ENCODE measurements at places on chromosomes 5 and 9.

GRCh38 chr9:3931058-3931457 is 368.8 kb downstream of the GLIS3 start:
- no peak for DNase-seq

- DNase-seq: peak; percentile 75
These were observed 965 bp downstream of the PTGDS start for GRCh38 chr9:136978073-136978864.

GRCh38 chr9:34579104-34579807 is 10.3 kb downstream of the CNTFR start:
- DNase-seq: no peak

DNA sequence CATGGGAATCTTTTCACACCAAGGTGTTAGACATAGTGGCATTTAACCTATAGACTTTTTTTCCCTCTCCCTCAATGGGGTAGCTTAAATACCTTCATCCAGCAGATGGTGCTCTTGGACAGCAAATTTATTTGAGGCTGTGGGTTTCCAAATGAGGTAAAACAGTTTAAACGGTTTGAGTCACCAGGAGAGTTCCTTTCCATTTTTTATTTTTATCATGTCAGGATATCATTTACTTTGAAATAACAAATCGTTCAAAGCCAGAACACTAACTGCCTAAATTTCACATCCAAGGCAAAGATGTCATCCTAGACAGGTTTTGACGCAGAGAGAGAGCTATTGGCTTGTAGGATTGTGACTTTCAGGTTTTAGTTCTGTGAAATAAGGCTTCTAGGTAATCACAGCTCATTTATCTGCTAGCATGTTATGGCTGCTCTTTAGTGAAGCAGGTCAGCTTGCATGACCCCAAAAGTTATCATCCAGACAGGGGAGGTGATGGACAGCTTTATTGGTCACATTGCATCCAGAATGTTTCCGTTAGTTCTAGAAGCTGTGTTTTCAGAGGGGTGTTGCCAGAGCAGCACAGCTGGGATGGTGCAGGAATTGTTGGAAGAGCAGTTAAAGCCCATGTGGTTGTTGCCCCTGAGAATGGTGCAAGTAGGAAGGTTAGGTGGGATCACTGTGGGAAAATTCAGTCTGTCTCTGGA is 69.8 kb downstream of the KDM4C start:
- DNase-seq: no peak

GRCh38 chr9:107447081-107447480 is 42.5 kb downstream of the KLF4 start:
- DNase-seq: no peak

DNA sequence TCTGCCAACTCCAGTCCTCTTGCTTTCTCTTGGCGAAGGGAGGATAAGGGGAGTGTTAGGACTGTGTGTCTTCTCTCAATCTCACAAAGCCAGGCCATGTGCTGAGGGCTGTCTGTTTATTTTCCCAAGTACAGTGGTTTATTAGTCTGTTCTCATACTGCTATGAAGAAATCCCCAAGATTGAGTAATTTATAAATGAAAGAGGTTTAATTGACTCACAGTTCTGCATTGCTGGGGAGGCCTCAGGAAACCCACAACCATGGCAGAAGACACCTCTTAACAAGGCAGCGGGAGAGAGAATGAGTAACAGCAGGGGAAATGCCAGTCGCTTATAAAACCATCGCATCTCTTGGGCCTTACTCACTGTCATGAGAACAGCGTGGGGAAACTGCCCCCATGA is 36.2 kb upstream of the CKS2 start:
- DNase-seq: no peak

GRCh38 chr9:27205198-27205597 is 91.8 kb downstream of the EQTN start:
- DNase-seq: no peak

GRCh38 chr5:141567513-141568117 is 51.2 kb downstream of the DIAPH1 start:
- DNase-seq: no peak

DNA sequence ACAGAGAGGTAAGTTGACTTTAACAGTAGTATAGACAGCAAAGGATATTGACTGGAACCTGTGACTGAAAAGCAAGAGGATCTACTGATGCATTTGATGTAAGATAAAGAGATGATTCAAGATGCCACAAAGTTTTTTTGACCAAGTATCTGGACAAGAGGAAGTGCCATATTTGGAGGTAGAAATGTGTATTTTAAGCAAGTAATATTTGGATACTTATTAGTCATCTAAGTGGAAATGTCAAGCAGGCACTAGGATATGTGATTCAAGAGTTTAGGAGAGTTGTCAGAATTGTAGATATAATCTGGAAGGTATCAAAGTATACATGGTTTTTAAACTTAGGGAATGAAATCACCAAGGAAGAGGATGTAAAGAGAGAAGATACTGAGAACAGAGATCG is 686.1 kb upstream of the CHD1 start:
- DNase-seq: no peak

DNA sequence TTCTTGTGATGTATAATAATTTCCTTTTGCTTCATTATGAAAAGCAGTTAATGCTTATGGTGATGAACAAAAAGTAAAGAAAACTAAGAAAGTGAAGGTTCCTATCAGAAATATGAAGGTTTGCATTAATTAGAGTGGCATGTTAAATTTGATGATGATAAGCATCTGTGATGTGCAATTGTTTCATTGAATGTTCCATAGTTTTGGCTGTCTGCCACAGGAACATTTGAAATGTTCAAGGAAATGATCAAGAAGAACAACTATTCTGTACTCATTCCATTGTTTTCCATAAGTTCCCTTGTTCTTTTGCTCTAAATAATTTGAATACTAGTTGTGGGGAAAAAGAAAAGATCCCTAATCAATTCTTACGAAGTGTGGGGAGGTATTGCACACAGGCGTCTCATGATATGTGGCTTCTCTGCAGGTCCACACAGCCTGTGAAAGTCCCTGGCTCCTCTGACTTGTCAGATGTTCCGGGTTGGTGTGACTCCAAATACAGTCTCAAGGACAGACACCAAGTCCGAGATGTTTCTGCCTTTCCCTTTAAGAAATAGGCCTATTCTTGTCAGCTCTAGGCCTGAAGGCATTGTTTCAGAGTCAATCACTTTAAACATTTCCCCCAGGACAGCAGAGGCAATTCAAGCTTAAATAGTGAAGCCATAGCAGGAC is 152.6 kb upstream of the MAST4 start:
- no peak for DNase-seq

GRCh38 chr9:119101048-119101447 is 268.2 kb downstream of the BRINP1 start:
- DNase-seq: no peak

GRCh38 chr5:147517383-147517782 is 7.5 kb upstream of the DPYSL3 start:
- DNase-seq: no peak

- DNase-seq: no peak
These were observed 166.4 kb downstream of the DMRT2 start for GRCh38 chr9:1216532-1216931.

GRCh38 chr9:134835448-134835847 is 45.2 kb upstream of the FCN2 start:
- no peak for DNase-seq

- DNase-seq: no peak
These were observed 99.7 kb upstream of the MAN2A1 start for GRCh38 chr5:109589986-109590385.

DNA sequence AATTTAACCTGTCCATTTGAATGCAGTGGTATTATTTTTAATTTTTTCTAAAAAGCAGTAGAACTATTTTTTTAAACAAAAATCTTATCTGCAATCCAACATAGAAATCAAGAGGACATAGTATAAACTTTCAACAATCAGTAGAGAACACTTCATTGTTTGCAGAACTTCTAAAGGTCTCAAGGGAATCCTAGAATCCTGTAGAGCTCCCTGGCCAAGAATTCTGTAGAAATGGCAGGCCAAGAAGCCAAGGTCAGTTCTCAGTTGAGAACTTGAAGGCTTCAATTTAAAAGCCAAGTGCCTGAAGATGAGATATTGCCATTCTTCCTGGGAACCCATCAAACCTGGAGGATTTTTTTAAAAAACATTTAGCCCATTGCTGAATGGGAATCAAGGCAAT is 199.2 kb upstream of the KLF4 start:
- no peak for DNase-seq

GRCh38 chr5:168346417-168346816 is 55.0 kb downstream of the WWC1 start:
- DNase-seq: no peak

DNA sequence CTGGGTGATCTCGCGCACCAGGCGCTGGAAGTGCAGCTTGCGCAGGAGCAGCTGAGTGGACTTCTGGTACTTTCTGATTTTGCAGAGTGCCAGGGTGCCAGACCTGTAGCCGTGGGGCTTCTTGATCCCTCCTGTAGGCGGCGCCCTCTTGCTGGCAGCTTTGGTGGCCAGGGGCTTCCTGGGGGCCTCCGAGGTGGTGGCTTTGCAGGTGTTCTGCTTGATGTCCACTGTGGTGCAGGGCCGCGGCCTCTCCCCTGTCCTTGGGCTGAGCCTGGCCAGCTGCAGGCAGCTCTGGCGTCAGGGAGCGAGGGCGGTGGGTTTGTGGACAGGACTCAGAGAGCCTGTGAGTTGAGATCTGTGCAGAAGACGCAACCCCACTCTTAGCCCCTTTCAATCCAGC is 36.1 kb downstream of the TAF11L14 start:
- no peak for DNase-seq

GRCh38 chr5:167943343-167943742 is 348.1 kb upstream of the WWC1 start:
- DNase-seq: no peak

- no peak for DNase-seq
These were observed 257.5 kb downstream of the NSG2 start for GRCh38 chr5:174303035-174303434.

DNA sequence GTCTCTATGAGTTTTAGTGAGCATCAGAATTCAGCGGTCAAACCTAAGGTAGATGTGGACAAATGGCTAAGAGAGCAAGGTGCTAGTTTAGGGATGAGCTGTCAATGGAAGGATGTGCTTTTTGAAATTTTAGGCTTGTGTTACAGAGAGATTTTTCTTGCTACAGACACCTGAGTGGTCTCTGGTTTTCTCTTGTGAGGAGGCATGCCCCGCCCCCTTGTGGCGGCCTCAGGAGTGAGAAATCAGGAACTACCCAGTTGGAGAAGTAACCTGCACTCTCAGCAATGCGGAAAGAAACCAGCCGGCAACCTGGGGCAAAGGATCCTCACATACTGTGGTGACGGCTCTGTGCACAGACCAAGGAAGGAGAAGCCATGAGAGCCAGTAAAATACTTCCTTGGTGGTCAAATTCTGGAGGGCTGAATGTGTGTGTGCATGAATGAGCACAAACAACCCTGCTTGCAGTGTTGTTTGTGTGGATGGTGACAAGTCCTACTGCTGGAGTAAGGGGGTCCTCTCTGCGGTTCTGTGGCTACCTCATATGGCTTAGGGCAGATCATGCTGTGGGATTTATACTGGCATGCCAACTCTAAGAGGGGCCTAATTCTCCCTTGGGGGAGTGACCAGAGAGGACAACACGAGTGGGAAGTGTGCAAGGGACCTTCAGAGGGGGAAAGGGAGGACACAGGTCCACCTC is 16.7 kb upstream of the HSD17B4 start:
- peak; percentile 71 for DNase-seq

DNA sequence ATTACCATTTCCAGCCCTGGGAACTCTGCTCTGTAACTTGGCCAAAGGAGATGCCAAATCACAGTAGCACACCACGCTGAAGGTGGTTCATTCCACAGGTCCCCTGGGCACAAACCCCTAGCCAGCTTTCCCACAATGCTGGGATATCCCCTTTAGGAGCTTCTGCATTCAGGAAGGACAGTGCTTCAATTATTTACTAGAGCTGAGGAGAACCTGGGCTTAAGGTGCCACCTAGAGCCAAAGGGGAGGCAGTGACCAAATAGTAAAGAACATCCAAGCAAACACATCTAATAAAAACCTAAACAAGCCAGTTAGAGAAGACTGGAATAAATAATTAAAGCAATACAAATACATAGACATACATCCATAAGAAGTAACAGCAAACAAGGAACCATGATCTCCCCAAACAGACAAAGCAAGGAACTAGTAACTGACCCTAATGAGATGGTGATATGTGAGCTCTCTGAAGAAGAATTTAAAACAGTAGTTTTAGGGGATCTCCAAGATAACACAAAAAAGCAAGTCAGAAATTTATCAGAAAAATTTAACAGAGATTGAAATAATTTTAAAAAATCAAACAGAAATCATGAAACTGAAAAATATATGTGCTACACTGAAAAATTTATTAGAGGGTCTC is 14.6 kb downstream of the KIF4B start:
- no peak for DNase-seq

- no peak for DNase-seq
These were observed 701 bp upstream of the LMX1B start for GRCh38 chr9:126612813-126613641.

DNA sequence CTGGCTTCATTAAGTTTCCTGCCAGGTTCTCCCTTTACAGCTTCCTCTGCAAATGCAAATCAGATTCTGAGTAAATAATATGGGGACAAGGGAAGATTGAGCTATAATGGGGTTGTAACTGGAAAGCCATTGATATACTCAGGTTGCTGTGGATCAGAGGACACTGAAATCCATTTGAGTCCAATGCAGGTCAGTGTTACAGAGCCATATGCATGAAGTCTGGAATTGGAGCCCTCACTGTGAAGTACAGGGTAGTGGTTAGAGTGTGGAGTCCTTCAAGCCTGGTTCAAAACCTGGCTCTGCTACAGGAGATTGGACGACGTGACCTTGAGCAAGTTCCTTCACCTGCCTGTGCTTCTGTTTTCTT is 48.7 kb downstream of the TIMD4 start:
- no peak for DNase-seq

- no peak for DNase-seq
These were observed 79.0 kb downstream of the SGCD start for GRCh38 chr5:156405988-156406387.

- DNase-seq: no peak
These were observed 105.4 kb downstream of the DAPK1 start for GRCh38 chr9:87602933-87603643.

DNA sequence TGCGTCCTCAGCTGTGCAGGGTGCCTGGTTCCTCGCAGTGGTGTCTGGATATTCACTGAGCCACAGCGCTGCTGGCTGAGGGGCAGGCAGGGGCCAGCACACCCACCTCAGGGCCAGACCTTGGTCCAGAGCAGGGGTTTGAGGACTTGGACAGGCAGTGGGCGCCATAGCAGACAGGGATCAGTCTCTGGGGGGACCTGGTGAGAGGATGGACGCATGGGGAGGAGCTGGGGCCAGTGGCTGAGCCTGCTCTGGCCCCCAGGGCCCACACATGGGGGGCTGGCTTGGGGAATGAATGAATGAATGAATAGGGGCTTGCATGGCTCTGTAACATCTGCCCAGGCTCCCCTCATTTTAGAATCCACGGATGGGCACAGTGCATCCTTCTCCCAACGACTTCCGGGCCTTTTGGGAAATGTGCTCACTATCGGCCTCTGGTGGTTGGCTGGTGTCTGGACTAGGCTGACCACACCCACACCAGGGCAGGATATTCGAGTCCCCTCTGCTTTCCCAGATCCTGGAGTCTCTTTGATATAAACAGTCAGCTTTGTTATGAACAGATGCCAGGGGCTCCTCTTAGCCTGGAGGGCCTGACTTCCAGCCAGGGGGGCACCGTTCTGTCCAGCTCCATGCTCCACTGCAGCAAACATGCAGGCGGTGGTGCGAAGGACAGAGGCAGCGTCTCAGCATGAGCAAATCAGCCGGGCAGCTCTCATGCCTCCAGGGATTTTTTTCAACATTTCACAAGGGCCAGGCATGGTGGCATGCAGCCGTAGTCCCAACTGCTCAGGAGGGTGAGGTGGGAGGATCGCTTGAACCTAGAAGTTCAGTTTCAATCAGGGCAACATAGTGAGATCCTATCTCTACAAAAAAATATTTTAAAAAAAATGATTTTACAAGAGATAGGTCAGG is 62.6 kb downstream of the NEK6 start:
- DNase-seq: peak; percentile 29
